ENCODE measurements at places on chromosomes 5 and 9.

DNA sequence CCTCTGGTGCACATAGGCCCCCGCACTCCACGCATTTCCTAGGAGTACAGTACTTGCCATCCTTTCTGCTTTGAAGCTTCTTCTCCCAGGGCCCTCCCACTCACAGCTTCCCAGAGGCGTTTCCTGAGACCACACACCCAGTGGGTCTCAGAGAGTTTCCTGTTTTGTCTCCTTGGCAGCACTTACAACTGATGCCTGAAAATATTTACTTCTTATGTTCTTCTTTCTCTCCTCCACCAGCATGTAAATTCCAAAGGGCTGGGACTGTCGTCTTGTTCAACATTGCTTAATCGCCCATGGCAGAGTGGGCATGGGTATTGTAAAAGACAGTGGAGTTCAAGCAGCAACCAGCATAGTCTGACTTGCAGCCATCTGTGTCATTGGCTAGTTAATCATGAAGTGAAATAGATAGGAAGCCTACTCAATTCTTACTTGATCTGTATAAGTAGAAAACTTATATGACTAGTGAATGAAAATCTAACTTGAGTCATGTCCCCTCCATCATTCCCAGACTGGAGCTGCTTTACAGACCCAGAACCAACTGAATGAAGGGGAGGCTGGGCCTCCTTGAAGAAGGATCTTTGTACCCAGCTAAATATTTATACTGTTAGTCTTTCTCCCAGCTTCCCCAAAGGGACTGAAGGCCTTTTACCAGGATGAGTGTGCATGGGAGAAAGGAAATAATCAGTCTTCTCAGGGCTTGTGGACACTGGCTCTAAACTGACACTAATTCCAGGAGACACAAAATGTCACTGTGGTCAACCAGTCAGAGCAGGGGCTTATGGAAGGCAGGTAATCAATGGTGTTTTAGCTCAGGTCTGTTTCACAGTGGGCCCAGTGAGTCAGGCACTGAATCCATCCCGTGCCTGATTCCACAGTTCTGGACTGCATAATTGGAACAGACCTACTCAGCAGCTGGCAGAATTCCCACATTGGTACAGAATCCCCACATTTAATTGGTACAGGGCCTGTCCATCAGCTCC is 116.4 kb downstream of the SV2C start:
- no peak for DNase-seq

GRCh38 chr5:13567819-13568218 is 376.7 kb downstream of the DNAH5 start:
- DNase-seq: no peak

- no peak for DNase-seq
These were observed 19.6 kb downstream of the RMI1 start for GRCh38 chr9:84000186-84000585.

DNA sequence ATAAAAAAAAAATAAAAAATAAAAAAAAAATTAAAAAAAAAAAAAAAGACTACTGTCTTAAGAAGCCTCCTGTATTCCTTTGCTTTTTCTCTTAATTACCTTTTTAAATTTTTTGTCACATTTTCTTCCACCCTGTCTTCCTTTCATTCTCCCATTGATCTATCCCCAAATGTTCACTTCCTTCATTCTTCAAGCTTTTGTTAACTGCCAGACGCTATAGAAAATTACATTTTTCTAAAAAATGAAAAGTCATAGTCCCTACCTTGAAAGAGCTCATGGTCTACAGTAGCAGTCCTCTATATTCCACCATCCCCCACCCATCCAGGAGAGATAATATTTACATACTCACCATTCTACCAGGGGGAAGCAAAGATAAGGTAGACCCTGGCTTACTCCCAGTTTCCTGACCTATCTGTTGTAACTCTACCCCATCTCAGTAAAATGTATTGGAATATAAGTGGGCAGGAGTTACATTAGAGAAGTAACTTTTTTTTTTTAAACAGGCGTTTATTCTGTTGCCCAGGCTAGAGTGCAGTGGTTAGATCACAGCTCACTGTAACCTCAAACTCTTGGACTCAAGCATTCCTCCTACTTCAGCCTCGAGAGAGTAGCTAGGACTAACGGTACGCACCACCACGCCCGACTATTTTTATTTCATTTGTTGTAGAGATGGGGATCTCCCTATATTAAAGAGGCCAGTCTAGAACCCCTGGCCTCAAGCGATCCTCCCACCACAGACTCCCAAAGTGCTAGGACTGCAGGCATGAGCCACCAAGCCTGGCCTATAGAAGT is 3.8 kb upstream of the PRKAA1 start:
- no peak for DNase-seq

- DNase-seq: no peak
These were observed 212.5 kb downstream of the GAS1 start for GRCh38 chr9:86734771-86735170.

DNA sequence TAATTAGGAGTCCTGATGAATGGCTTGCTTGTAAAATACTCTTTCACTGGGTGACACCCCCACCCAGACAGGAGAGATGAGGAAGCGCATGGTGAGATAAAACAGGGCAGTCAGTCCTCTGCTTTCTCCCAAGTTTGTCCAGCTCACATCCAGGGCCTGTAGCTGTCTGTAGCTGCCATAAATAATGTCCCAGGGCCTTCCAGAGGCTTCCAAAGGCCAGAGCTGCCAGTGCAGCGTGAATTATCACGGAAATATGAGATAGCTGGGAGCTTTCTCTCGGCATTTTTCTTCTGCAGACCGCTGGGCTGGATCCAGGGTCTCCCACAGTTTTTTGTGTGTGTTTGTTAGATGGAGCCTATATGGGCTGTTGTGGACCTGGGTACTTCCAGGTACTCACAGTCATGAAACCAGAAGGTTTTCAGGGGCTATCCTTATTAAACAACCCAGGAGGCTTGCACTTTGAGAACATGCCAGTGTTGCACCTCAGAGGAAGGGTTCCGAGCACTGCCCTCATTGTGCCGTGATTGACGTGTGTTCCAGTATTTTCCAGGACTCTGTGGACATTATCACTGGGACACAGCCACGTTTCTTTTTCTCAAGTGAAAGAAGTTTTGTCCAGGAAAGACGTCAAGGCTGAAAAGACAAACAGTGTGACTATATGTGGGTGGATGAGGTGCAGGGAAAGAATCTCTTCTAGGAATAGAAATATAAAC is 117.5 kb downstream of the FGF1 start:
- no peak for DNase-seq

Measured in hematopoietic multipotent progenitor cell (in vitro differentiated cells).